ENCODE measurements at places on chromosomes 4 and X.

- no peak for DNase-seq
These were observed 51.2 kb upstream of the FAM47B start for GRCh38 chrX:34891391-34891790.

DNA sequence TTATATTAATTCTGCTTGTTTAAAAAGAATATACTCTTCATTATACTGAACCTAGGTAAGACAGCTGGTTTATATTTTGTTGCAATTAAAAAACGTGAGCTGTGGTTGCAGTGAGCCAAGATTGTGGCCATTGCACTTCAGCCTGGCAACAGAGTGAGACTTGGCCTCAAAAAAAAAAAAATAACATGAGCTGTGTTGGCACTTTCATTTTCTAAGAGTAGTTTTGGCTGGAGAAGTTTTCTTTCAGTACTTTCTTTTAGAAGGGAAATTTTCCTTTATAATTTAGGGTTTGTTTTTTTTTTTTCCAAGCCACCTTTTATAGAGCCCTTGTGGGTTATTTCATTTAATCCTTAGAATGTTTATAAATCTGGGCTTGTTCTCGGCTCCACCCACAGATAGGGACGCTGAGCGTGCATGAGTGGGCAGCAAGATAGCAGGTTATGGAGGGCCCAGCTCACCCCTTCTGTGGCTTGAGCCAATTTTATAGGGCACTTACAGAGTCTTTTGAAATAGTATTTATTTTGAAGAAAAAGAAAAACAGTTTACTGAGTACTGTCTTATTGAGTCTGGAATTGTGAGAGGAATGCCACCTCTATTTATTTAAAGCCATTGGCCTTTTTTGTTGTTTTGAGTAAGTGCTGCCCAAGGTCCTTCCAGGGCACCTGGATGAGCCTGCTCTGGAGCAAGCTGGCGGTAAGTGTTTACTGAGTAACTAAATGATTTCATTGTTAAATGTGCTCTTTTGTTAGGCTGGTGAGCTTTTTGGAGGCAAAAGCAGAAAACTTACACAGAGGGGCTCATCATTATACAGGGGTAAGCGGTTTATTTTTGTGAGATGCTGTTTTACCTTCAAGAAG is 60.9 kb downstream of the HTT start:
- no peak for DNase-seq

GRCh38 chrX:131617182-131617581 is 73.3 kb downstream of the OR13H1 start:
- DNase-seq = no peak

DNA sequence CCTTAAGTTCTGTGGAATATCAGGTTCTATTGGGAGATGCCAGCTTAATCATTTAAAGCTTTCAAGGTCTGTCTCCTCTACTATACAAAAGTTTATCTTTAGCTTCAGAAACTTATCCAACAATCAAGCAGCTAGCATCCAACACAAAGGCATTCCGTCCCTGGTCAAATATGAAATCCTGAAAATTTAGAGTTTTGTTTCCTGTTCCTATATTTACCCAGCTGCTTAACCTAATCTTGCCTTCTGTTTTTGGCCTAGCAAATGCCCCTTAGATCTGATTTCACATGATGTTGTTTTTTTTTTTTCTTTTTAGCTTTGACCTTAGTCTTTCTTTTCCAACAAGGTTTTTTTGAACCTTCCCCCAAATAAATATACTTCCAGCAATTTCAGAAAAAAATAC is 33.8 kb downstream of the FAM13A start:
- DNase-seq = no peak

GRCh38 chr4:48585401-48585800 is 95.3 kb downstream of the ZAR1 start:
- DNase-seq = no peak

- DNase-seq = no peak
These were observed 203.0 kb downstream of the BMPR1B start for GRCh38 chr4:94960708-94961107.
